ENCODE measurements at places on chromosomes 4 and X.

DNA sequence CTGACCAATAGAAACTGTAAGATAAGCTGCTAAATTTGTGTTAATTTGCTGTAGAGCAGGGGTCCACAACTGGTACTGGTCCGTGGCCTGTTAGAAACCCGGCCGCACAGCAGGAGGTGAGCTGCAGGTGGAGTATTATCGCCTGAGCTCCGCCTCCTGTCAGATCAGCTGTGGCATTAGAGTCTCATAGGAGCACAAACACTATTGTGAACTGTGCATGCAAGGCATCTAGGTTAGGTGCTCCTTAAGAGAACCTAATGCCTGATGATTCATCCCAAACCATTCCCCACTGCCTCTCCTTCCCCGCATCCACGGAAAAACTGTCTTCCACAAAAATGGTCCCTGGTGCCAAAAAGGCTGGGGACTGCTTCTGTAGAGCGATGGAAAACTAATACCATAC, 19.7 kb downstream of the FBXW7 start:
- DNase-seq = no peak

DNA sequence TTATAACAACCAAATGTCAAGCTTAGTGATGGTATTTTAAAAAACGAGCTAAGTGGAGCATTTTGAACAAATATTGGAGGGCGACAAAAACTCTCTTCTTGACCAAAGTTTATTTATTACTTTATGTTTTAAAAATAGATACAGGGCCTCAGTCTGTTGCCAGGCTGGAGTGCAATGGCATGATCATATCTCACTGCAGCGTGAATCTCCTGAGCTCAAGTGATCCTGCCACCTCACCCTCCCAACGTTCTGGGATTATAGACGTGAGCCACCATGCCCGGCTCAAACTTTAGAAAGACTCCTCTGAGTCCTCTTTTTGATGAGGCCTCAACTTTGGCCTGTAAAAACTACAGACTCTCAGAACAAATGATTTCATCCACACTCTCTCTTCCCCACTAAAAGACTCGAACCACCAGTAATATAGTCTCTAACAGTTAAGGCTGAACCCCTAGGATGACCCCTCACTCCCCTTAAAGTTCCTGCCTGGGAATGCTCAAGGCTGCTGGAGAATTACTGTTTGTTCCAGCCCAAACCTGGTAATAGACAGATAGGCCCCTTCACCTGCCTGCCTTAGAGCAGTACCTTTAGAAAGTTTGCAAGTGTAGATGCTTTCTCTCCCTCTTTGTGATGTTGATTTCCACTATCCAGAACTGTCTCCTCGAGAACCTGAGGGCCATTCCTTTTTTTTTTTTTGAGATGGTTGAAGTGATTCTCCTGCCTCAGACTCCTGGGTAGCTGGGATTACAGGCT, 55.3 kb upstream of the HPSE start:
- DNase-seq = no peak

DNA sequence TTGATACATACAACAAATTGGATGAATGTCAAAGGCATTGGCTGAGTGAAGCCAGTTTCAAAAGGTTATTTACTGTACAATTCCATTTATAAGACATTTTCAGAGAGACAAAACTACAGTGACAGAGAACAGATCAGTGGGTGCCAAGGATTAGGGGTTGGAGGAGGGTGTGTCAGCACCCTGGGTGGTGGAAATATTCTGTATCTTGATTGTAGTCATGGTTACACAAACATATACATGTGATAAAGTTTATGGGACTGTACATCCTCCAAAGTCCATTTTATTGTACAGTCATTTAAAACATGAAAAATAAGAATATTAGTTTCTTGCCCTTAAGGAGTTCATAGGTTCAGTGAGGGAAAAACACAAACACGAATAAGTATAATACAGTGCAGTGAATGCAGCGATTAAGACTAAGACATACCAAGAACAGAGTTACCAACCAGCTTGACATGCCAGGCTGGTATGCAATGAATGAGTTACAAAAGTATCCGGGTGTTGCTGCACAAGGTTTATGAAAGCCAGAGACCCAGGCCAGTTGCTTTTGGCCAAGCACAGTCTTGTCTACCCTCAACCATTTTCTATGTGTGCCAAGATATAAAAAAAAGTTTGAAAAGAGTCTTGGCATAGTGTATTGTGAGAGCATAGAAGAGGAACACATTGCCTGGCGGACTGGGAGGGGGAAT, 123.6 kb downstream of the MSL3 start:
- DNase-seq = no peak

- no peak for DNase-seq
Observed at GRCh38 chr4:159098482-159099127, 4.3 kb upstream of the RAPGEF2 start.

- DNase-seq = no peak
Observed at GRCh38 chr4:156946516-156947424, 24.8 kb downstream of the PDGFC start.

DNA sequence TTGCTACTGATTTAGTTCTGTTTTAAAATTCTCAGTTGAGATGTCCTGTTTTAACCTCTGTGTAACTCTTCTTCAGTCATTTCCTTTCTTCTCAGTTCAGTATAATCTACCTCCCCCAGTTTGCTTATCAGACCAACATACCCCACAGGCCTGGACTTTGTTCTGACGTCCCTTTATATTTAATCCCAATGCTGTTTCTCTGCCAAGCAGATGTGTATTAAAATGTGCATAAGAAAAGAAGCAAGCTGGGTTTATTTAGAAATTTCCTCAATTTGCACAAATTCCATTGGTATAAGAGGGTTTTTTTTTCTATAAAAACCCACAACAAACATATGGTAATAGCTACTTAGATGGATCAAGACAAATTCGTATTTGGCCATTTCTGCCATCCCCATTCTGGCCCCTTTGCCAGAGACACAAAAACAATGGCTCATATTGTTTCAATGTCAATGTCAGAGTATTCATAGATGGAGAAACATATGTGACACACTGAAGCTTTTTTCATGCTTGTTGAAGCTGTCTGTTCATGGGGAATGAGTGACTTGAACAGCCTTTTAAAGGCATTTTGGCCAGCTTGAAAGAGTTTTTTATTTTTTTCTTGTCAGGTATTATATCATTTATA, 24.5 kb downstream of the HCCS start:
- no peak for DNase-seq

GRCh38 chr4:141675384-141675783, 39.0 kb downstream of the IL15 start:
- DNase-seq = no peak

GRCh38 chr4:7032596-7032995, 10.6 kb upstream of the TADA2B start:
- DNase-seq = no peak

DNA sequence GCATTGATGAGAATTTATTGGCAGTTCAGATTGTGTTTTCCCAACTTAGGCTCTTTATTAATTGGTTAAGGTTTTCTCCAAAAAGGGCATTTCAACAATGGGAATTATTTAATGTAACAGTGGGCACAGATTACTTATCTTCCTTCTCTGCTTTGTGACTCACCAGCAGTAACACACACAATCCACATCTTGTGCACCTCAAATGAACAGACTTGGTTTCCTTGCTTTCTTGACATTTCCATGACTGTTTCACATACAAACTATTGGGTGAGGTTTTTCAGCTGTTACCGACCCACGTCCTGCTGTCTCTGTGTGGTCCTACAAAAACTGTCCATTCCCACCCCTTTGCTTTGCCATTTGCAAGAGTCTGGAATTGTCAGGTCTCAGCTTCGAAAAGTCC, 38.1 kb downstream of the CCNI start:
- DNase-seq = no peak

GRCh38 chr4:36979533-36979932, 265.0 kb upstream of the NWD2 start:
- DNase-seq = no peak

DNA sequence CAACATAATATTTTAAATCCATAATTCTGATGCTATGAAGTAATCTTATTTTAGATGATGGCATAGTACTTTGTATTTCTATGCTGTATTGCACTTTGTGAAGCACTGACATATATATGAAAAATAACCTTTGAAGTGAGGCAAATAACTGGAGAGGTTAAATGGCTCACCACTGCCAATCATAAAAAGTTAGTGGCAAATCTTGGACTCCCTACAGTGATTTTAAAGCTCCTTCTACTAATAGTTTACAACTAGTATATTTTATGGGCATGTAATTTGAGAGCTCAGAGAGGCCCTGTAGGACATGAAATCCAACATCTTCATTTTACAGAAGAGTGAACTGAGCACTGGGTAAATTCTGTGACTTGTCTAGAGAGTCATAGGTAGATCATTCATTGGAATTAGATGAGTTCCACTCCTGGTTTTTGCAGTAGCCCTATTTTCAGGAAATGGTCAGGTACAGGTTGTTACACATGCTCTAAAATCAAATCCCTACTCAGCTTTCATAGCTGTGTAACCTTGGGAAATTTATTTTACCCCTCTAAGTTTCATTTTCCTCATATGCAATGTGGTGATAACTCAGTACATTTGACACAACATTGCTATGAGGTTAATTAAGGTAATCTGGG, 804 bp upstream of the GC start:
- DNase-seq = no peak

- no peak for DNase-seq
Observed at GRCh38 chrX:33106737-33107136, 104.6 kb downstream of the DMD start.

DNA sequence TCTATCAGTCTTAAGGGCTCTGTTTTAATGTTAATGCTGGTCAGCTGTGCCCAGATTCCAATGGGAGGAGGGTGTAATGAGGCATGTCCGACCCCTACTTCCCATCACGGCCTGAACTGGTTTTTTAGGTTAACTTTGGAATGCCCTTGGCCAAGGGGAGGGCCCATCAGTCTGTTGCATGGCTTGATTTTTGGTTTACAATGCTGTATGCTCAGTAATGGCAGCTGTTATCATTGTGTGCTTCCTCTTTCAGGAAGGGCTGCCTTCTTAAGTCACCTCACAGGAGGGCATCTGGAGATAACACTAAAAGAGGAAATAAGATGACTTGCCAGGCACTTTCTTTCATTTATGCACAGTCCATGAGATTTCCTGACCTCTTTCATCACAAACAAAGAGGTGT, 36.3 kb downstream of the ATXN3L start:
- no peak for DNase-seq

GRCh38 chr4:168673476-168673875, 176.6 kb downstream of the PALLD start:
- DNase-seq = no peak

DNA sequence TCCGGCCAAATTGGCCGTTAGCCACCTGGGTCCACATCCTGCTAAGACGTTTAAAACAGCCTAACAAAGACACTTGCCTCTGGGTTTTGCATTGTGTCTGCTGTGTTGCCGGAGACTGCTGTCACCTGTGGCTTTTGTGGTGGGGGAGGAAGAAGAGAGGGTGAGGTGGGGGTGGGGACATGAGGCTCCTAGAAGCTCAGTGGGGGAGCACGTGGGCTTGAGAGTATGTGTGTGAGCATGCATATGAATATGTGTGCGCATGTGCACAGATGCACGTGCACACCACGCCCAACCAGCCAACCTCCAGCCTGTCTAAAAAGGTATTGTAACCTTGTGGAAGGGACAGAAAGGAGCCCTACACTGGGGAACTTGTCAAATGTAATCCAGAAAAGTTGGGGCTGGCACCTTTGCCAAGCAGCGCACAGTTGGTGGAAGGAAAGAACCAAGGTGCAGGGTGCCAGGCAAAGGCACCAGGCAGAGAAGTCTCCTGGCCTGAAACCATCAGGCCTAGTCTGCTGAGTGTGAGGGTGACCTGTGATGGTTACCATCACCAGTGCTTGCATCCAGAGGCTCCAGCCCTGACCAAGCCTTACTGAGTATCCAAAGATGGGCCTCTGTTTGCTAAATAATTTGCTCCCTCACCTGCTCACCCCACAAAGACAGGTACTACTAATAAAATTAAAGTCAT, 10.1 kb upstream of the SASH3 start:
- peak; percentile 71 for DNase-seq

- no peak for DNase-seq
Observed at GRCh38 chrX:119130911-119131310, 3.3 kb upstream of the KIAA1210 start.

DNA sequence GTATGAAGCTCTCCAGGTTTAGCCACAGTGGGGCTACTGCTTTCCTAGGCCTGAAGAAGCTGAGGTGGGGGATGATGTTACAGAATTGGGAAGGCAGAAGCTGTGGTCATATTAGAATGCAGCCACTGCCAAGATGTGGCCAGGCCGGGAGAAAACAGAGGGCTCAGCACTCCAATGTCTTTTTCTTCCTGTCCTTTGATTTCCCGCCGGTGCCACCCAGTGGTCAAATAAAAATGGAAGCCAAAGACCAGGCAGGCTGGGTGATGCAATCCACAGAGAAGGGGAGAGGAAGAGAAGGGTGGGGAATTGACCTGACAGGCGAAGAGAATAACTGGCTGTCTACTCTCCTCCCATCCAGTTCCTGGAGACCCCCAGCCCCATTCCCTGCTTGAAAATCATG, 94.9 kb upstream of the SHISA3 start:
- no peak for DNase-seq

DNA sequence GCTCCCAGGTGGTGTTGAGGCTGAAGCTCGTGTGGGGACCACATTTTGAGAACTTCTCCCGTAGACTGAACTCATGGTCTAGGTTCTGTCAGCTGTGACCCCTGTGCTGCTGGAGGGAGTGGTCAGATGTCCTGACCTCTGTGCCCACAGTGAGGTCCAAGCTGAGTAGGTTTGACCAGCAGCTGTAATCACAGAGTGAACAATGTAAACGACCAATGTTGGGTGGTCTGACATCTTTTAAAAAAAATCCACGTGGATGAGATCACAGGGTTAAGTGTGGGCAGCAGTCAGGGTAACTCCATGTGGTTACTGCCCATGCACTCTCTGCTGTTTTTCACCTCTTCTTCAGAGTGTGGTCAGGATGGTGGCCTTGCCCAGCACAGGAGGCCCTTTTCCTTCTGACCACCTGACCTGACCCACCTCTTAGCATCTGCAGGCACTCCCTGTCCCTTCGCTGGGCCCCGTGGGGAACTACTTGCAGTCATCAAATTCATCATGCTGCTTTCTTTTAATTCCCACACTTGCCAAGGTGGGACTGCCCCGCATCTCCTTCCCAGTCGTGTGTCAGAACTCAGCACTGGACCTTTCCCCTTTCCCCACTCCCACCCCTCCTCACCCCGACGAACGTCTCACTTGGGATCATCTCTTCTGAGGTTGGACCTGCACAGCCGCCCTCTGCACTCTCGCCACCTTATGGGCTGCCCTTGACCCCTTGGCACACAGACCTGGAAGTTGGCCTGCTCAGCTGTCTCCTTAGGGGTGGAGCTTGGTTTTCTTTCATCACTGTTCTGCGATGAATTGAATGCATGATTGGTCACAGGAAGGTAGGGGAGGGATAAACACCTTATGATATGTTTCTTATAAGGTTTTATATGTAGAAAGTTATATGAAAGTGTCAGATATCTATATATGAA, 120.1 kb downstream of the PTTG2 start:
- DNase-seq = no peak

GRCh38 chr4:38141808-38142500, 181.8 kb downstream of the PTTG2 start:
- DNase-seq = peak; percentile 34

DNA sequence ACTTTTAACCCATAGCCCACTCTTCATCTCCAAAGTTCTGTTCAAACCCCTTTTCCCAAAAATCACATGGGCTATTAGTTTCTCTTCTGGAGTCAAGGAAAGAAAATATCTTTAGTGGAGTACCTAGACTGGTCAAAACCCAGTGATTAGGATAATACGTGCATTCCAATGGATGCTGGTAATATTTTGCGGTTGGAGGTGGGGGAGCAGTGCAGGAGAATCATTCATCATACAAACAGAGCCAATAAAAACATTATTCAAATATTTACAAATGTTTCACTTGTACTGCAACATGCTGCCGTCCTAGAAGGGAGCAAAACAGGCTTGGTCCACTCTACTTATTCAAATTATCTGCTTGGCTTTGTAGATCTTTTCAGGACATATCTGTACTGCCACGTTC, 57.2 kb upstream of the RAB9B start:
- no peak for DNase-seq

- DNase-seq = no peak
Observed at GRCh38 chrX:37754516-37754915, 25.3 kb upstream of the CYBB start.

All from activated T-cell treated with anti-CD3 and anti-CD28 coated beads, Interleukin-2, amount 50 U/mL, for 48 hours (primary cell).